ENCODE measurements at places on chromosomes 13 and 19. TPM values are rescaled to one million over a fixed set of nuclear protein-coding genes. Genes with fewer than 3 reads are reported as not detected.

NOVA2 gene
- 3.1 TPM for polyA plus RNA-seq

ZNF442 gene
- polyA plus RNA-seq = 1.3 TPM

ZNF541 gene
- 42.0 TPM for polyA plus RNA-seq

BCL2L12 gene
- 17.3 TPM for polyA plus RNA-seq

NBEA gene
- polyA plus RNA-seq = 8.6 TPM
